ENCODE measurements at places on chromosomes 2 and 18.
A peak's percentile ranks its signal among the peaks of the same experiment; 100 is the strongest.

GRCh38 chr18:55034742-55035141 is 75.5 kb upstream of the CCDC68 start:
- no peak for DNase-seq

GRCh38 chr2:161814008-161814660 is 189.9 kb downstream of the SLC4A10 start:
- DNase-seq, result no peak

- no peak for DNase-seq
These were observed 165.0 kb upstream of the CCDC68 start for GRCh38 chr18:55124078-55124763.

DNA sequence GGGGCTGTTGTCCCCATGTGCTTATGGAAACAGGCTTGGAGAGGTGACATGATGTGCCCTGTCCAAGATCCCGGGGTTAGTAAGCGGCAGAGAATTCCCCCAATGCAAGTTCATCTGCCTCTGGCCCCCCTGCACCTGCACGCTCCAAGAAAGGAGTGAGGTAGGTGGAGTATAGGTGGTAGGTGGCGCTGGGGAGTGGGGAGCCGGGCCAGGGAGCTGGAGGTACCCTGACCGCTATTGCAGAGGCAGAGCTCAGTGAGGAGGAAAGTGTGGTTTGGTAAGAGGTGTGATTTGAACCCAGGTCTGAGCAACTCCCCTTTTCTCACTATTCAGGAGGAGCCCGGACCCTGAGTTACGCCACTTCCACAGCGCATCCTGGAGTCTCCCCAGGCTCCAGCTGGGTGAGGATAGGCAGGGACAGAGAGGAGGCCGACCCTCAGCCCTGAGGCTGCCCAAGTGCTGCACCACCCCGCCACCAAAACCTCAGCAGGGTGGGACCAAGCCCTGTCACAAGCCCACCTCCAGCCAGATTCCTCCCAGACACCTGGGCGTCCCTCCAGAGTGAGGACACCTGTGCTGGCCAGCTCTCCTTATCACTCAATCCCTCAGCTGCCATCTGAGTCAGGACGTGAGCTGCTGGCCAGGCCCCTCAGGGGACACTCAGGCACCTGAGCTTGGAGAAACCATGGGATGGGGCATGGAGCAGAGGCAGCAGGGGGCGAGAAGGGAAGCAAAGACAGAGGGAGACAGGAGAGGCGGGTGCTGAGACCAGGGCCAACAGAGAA is 5.6 kb downstream of the HAAO start:
- no peak for DNase-seq

DNA sequence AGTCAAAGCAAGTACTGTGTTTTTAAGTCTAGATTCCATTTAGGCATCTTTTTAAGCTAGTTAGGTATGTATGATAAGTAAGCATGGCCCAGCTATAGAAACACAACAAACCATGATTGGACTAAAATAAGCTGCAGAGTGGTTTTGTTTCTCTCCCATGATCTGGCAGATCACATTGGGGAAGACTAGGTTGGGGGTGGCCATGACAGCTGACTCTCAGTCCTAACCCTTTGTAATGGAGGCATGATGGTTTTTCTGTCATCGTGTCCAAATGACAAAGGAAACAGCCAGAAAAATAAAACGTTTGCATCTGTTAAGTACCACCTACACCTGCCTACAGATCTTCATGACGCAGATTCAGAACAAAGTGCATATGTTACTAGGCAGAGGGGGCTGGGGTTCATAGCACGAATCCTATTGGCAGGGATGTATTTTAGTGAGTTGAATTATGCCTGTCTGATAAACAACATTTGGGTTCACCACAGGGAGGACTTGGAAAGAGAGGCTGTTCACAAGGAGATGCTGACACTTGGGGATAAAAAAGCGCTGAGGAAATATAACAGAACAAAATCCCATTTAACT is 33.8 kb upstream of the GALNT5 start:
- peak; percentile 73 for DNase-seq

GRCh38 chr2:179917272-179917671 is 55.9 kb upstream of the ZNF385B start:
- DNase-seq, result no peak

- no peak for DNase-seq
These were observed 209.2 kb downstream of the MCFD2 start for GRCh38 chr2:46706264-46706983.

- no peak for DNase-seq
These were observed 69.1 kb upstream of the DNAJC10 start for GRCh38 chr2:182646763-182647498.

- DNase-seq, result no peak
These were observed 125.5 kb upstream of the SPRED2 start for GRCh38 chr2:65557616-65558573.

GRCh38 chr2:38748943-38749804 is 2.0 kb downstream of the SRSF7 start:
- no peak for DNase-seq
